Stimulated activated CD4-positive, alpha-beta T cell treated with anti-CD3 and anti-CD28 coated beads, Interleukin-12 subunit alpha, Interleukin-12 subunit beta, amount 100 ng/mL, for 48 hours (primary cell): ENCODE measurements at places on chromosomes 4 and X.

- DNase-seq, result no peak
Measured at GRCh38 chr4:108352664-108353308, 184.1 kb upstream of the LEF1 start.

- DNase-seq, result no peak
Measured at GRCh38 chr4:5385741-5386311, 322.5 kb downstream of the EVC2 start.

DNA sequence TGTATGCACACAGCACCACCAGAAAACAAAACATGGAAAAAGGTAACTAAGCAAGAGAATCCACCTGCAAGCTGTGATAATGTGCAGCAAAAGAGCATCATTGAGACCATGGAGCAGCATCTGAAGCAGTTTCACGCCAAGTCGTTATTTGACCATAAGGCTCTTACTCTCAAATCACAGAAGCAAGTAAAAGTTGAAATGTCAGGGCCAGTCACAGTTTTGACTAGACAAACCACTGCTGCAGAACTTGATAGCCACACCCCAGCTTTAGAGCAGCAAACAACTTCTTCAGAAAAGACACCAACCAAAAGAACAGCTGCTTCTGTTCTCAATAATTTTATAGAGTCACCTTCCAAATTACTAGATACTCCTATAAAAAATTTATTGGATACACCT lies 90.2 kb downstream of the TET2 start:
- no peak for DNase-seq

DNA sequence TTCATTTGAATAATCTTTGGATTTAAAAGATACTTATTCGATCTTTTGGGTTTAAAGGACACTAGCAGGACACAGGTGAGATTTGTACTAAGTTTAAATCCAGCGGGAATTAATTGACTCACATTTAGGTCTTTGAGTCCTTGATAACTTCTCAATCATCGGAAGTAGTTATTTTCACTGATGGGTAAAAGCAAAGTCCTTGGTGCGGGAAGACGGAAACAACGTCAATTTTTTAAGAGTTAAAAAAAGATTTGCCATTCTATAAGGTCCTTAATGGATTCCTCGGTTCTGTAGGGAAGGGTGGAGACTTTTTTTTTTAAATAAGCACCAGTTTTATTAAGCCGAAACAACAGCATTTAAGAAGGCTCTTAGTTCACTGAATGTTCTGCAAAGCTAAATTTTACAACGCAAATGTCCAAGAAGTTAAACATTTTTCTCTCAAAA lies 2.9 kb downstream of the TMSB4X start:
- no peak for DNase-seq

DNA sequence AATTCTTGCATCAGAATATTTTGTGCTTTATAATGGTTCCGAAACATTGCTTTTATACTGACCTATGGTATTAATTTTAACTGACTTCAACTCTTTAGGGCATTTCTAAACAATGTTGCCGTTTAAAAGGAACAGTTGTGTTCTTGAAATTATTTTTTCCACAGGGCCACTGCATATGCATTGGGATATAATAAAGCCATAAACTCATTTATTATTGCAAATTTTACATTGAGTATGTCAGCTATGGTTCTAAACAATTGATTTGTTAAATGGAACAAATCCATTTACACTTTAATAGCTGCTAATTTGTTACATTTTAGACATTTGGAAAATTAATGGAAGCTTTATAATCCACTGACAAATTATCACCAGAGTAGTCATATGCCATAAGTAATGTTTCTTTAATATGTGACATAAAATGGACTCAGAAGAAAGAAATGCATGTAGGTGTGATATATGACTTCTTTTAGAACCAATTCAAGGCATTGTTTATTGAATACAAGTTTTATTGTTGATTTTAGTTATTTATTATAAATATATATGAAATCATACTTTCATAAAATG lies 553.3 kb downstream of the TLL1 start:
- DNase-seq, result no peak

- DNase-seq, result no peak
Measured at GRCh38 chr4:106583567-106583966, 215.0 kb upstream of the GIMD1 start.

DNA sequence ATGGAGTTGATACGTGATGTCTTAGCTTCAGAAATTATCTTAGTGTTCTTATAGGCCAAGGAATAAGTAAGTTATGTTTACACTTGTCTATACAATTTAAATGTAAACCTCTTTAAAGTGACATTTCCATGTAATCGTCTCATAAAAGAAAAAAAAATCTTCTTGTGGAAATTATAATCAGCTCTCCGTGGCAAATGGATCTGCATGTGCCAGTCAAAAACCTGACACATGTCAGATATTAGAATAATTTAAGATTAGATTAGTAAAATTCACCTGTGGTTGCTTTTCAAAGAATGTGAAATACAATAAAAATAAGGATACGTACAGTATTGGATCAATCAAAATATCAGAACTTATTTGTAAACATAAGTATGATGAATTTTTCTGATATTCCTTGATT lies 263.9 kb downstream of the ADAMTS3 start:
- DNase-seq, result no peak

DNA sequence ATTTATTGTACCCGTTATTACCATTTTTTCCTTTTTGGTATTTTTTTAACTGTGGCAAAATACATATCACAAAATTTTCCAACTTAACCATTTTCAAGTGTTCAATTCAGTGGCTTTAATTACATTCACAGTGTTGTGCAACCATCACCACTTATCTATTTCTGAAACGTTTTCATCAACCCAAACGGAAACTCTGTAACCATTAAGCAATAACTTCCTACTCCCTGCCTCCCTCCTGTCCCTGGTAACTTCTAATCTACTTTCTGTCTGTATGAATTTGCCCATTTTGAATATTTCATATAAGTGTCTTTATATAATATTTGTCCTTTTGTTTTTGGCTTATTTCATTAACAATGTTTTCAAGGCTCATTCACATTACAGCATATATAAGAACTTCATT lies 57.4 kb upstream of the MSN start:
- no peak for DNase-seq

DNA sequence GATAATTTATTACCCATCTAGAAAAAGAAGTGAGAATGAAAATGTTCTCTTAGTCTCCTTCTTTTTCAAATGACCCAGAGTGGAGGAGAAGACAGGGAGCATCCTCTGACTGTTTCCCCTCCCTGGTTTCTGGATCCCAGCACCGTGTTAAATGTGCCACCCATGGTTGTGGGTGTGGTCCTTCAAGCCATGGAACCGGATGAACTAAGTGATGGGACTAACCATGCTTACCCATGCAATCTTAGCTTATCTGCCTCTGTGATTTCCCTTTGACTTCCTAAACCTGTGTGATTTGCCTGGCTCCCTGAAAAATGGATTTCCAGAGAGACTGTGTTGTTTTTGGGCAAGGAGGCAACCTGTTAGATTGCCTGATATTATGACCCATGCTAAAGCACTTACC lies 437.1 kb downstream of the MAGEB5 start:
- DNase-seq, result no peak

DNA sequence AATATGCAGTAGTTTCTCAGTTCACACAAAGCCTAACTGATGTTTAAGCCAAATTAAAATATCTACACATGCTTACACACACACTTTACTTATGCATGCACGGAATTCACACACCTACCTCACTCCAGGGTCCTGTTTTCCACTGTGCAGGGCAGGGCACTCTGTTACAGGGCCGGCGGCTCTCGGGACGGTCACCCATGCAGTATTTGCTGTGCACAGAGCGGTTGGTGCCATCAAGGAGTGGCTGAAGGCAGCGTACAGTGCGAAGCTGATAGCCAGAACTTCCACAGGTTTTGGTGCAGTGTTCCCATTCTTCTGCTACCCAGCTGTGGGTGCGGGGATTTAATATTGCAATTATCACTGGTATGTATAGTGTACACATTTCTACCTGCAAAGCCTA lies 258.9 kb downstream of the NPFFR2 start:
- no peak for DNase-seq

GRCh38 chrX:68686097-68686977 lies 38.9 kb downstream of the STARD8 start:
- no peak for DNase-seq

DNA sequence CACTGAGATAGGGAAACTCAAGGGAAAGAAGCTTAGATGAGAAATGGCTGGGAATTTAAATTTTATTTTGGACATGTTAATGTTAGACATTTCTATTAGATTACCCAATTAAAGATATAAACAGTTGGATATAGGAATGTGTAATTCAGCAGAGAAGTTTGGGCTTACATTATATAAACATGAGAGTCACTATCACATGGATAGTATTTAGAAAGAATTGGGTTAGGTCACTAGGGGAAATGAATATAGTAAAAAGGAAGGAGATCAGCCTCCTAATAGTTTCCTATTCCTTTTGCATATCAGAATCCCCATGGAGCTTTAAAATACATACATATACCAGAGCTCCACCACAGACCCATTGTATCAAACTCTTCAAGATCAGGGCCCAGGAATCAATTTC lies 19.6 kb upstream of the CXCL5 start:
- DNase-seq, result no peak

- DNase-seq, result no peak
Measured at GRCh38 chr4:37645736-37646135, 40.4 kb downstream of the RELL1 start.

DNA sequence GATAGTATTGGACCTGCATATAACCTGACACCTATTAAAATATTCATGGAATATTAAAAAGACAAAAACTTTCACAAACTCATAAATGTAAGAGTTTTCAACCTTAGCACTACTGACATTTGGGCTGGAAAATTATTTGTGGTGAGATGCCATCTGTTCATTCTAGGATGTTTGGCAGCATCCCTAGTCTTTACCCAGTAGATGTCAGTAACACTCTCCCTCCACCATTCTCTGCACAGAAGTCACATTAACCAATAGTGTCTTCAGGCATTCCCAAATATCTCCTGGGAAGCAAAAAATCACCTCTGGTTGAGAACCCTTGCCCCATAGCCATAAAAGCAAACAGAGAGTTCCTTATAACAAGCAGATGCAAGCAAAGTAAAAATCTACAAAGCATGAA lies 41.4 kb upstream of the NDST4 start:
- no peak for DNase-seq

GRCh38 chr4:15459706-15460105 lies 10.0 kb upstream of the CC2D2A start:
- no peak for DNase-seq

DNA sequence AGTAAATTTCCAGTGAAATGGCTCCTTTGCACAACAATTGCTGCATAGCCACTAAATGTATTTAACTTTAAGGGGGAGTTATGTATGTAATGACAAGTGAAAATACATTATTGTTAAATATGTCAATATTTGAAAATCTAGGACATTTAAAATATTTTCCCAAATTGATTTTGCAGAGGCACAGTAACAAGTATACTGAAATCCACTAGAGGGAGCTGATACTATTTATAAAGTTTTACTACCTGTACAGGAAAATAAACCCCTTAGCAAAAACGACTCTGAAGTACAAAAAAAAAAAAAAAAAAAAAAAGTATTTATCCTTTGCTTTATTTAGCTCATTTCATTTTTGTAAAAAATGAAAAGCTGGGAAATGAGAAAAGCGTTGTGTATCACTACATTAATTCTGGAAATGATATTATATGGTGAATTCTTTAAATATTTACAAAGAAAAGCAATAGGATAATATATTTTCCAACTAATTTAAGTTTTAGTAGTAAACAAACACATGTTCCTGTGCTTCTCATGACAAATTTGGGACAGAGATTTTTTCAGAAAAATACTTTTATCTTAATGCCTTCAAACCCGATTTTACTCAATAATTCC lies 727.7 kb downstream of the DMD start:
- DNase-seq, result no peak

DNA sequence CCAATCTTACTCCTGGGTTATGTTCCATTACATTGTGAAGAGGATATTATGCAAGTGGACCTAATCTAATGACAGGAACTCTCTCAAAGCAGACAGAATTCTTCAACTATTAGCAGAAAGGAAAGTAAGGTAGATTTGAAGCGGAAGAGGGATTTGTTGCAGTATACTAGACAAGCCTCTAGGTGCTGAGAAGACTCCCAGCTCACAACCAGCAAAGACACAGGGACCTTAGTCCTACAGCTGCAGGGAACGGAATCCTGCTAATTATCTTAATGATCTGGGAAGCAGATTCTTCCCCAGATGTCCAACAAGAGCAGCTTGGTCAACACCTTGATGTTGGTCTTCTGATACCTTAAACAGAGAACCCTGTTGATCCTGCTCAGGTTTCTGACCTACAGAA lies 73.6 kb downstream of the STK32B start:
- no peak for DNase-seq

DNA sequence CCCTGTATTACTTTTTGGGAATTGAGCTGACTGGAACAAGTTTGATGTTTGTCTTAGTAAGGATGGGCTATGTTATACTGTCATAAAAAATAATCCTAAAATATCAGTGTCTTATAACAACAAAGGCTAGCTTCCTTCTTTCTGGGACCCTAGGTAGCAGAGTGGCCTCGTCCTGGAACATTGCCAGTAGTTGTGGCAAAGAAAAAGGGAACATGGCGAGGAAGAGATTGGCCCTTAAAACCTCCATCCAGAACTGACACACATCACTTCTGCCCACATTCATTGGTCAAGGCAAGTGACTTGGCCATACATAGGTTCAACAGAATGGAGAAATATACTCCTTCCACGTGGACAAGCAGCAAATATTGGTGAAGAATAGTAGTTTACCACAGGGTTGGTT lies 287.9 kb downstream of the PPP1R2C start:
- no peak for DNase-seq

DNA sequence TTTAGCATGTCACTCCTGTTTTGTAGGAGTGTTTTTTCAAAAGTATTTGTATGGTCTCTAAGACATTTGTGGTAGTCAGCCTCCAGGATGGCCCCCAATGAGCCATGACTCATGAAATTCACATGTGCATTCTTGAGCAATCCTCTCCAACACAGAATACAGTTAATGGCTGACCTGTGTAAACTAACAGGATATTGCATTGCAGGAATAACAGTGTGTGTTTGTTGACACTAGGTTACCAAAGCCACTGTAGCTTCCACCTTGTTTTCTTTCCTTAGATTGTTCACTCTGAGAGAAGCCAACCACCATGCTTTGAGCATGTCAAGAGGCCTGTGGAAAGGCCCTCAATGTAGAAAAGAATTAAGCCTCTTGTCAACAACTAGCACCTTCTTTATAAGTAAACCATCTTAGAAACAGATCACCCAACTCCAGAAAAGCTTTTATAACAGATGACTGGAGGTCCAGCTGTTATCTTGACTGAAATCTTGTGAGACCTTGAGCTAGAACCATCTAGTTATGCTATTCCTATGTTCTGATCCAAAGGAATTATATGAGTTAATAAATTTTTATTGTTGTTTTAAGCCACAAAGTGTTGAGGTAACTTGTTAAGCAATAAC lies 28.5 kb downstream of the TBCK start:
- DNase-seq, result no peak

- no peak for DNase-seq
Measured at GRCh38 chr4:76579596-76580375, 144.8 kb downstream of the SHROOM3 start.

DNA sequence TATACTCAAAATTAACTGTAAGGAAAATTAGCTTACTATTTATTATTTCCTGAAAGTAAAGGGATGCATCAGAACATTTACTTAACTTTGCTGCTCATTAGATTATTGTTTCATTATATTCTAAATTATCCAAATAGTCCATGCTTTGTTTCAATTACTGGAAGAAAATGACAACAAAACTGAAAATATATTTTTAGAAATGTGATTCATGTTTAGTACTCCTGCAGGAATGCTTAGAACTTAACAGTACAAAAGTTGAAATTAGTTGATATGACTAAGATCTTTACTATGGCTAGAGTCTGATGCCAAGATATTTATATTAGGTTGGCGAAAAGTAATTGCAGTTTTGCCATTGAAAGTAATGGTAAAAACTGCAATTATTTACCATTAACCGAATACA lies 660.5 kb upstream of the PABPC4L start:
- no peak for DNase-seq

- DNase-seq, result no peak
Measured at GRCh38 chr4:165518024-165518616, 139.3 kb downstream of the CPE start.
